Right renal cortex interstitium (tissue), 3 donors: ENCODE measurements at places on chromosomes 1 and 21.

DNA sequence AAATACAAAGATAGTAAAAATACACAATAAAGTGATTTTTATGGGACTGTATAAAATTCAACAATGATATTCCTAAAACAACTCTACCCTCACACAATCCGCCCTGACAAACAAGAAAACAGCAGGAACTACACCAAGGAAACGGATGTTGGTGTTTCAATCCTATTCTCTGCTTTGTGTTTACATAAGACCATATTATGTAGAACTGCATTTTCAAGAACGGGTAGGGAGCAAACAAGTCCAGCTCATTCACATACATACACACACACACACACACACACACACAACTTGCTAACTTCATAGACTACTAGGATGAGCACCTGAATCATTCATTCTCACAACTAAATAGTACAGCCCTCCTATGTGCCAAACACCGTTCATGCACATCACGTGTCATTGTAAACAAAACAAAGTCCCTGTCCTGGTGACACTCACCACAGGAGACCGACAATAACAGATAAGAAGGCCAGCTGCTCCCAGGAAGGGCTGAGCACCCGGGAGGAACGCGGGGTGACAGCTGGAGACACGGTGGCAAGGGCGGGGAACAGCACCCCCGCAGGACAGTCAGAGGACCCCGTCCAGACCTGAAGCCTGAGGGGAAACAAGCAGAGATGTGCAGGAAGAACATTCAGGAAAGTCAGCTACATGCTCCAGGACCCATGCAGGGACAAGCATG is 43.0 kb downstream of the NPHP4 start:
- no peak for DNase-seq

DNA sequence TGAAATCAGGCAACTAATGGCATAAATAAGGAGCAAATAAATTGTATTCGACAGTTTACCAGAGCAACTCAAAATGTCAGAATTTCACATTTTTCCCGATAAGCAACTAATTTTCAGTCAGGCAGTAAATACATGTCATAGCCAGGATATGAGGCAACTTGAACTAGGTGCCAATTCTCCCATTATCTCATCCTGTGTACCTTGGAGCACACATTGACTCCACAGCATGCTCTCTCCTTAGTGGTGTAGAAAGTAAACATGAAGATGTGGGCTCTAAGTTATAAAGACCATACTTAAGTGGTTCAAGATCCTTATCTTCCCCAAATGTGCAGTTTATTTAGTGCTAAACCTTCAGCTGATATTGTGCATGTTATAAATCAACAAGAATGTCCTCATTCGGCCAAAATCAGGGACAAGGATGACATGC is 197.8 kb downstream of the VAV3 start:
- no peak for DNase-seq

DNA sequence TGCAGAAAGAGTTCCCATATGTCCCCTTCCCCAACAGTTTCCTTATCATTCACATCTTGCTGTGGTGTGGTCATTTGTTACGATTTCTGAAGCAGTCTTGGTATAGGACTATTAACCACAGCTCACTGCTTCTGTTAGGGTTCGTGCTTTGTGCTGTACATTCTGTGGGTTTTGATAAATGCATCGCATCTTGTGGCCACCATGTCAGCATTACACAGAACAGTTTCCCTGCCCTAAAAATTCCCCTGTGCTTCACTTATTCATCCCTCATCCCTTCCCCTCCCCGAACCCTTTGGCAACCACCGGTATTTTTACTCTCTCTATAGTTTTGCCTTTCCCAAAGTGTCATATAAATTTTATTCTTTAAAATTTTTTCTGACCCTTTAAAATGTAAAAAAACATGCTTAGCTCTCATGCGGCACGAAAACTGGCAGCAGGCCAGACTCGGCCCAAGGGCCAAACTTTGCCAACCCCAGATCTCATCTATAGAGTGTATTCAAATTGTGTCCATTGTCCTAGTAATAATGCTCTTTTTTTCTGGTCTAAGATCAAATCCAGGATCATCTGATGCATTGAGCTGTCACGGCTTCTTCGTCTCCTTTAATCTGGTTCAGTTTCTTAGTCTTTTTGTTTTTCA is 78.2 kb downstream of the SIM2 start:
- no peak for DNase-seq

GRCh38 chr1:212496682-212497081 is 64.0 kb downstream of the NENF start:
- no peak for DNase-seq

DNA sequence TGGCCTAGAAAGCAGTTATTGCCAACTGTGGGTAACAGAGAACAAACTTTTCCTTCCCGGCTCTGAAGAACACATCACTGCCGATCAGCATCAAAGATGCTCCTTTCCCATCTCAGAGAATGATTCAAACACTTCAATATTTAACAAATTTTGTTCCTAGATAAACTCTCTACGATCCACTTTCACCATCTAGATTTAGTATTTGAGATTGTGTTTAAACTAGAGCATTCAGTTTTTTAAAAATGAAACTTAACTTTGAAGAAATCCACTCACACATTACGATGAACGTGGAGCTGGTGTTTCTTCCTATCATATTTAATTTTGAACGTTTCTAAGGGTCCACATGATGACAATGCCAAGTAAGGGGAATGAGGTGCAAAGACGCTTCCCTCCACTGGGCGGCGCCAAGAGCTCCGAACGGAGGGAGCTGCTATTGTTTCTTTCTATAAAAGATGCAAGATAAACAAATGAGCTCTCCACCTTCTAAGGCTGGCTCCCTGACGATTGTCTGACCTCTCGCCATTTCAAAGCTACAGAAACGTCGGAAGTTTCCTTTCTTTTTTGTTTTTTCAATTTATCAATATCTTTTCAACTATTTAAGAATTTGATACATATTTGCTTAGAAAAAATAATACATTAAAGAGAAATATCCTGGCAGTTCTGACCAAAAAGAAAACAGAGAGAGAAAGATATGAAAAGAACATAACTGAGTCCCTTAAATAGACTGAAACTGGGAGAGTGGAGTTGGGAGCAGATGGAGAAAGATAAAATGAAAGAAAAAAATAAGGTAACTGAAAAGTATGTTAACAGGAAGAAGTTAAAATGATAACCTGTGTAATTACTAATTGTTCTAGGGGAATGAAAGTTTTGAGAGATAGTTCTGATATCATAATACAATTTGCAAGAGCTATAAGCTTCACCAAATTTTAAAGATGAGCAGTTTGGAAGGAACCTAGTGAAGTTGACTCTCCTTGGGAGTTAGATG is 4.4 kb upstream of the BARHL2 start:
- no peak for DNase-seq

GRCh38 chr1:12272770-12273169 is 42.9 kb downstream of the VPS13D start:
- no peak for DNase-seq

- DNase-seq, result no peak
Measured at GRCh38 chr1:40030528-40031135, 9.9 kb upstream of the CAP1 start.
